ENCODE measurements at places on chromosomes 3 and 15. TPM values are rescaled to one million over a fixed set of nuclear protein-coding genes. Genes with fewer than 3 reads are reported as not detected.

Gene RPL35A
- 2,822 TPM for total RNA-seq

Gene GPR156
- total RNA-seq: 0.91 TPM

Gene TNNC1
- total RNA-seq: 0.99 TPM

Gene MASP1
- total RNA-seq: 96.8 TPM

Gene TGFBR2
- 28.9 TPM for total RNA-seq

Gene THOC7
- 186 TPM for total RNA-seq

Gene RTP4
- 1.6 TPM for total RNA-seq

Gene SAMMSON
- total RNA-seq: not detected

Gene TLR9
- not detected for total RNA-seq

Gene TM4SF18
- 4.5 TPM for total RNA-seq

Gene DNAJA4
- not detected for total RNA-seq

Gene GOLGA6B
- not detected for total RNA-seq

Gene NR1I2
- not detected for total RNA-seq

Gene COL6A6
- not detected for total RNA-seq

Gene C3orf22
- not detected for total RNA-seq

All from MG63 (cell line).